ENCODE measurements at places on chromosomes 5 and 9. TPM values are rescaled to one million over a fixed set of nuclear protein-coding genes. Genes with fewer than 3 reads are reported as not detected.
A peak's percentile ranks its signal among the peaks of the same experiment; 100 is the strongest.

- H3K27ac ChIP-seq, result no peak overlapping the region
- no peaks in the 10 kb centered on the region for H3K36me3 ChIP-seq
- H3K4me3 ChIP-seq, result no peak overlapping the region
- no peaks in the 10 kb centered on the region for H3K27me3 ChIP-seq
- no peaks in the 10 kb centered on the region for H3K4me1 ChIP-seq
- no peak for DNase-seq
Observed at GRCh38 chr5:91541696-91542095, 158.6 kb upstream of the ARRDC3 start.

DNA sequence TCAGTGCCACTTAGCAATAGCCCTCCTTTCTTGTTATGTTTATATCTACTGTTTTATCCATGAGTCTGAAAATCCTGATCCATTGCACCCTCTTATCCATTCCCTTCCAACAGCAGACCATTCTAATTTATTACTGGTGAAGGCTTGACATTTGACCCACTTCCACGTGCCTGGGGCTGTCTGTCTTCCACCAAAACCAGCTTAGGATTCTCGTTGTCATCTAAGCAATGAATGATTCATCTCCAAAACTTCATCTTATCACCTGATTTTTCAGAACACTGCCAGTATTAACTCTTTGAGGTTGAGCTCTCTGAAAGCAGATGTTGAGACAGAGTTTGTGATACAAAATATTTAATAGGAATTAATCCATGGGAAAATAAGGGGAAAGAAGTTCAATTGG lies 277.8 kb upstream of the FBXL7 start:
- DNase-seq, result no peak
- H3K27me3 ChIP-seq, result no peaks in the 10 kb centered on the region
- H3K36me3 ChIP-seq, result no peaks in the 10 kb centered on the region
- H3K27ac ChIP-seq, result no peak overlapping the region
- H3K4me1 ChIP-seq, result no peaks in the 10 kb centered on the region
- no peak overlapping the region for H3K4me3 ChIP-seq

GRCh38 chr5:75571547-75571946 lies 39.7 kb upstream of the ANKDD1B start:
- H3K4me3 ChIP-seq, result no peak overlapping the region
- H3K27me3 ChIP-seq, result no peaks in the 10 kb centered on the region
- H3K36me3 ChIP-seq, result peaks cover 9% of the 10 kb centered on the region
- no peak overlapping the region for H3K27ac ChIP-seq
- no peak for DNase-seq
- peaks cover 3% of the 10 kb centered on the region for H3K4me1 ChIP-seq

- DNase-seq, result no peak
- no peaks in the 10 kb centered on the region for H3K27me3 ChIP-seq
- H3K36me3 ChIP-seq, result no peaks in the 10 kb centered on the region
- no peak overlapping the region for H3K27ac ChIP-seq
- H3K4me1 ChIP-seq, result no peaks in the 10 kb centered on the region
- H3K4me3 ChIP-seq, result no peak overlapping the region
Observed at GRCh38 chr5:107286447-107287098, 384.2 kb downstream of the EFNA5 start.

DNA sequence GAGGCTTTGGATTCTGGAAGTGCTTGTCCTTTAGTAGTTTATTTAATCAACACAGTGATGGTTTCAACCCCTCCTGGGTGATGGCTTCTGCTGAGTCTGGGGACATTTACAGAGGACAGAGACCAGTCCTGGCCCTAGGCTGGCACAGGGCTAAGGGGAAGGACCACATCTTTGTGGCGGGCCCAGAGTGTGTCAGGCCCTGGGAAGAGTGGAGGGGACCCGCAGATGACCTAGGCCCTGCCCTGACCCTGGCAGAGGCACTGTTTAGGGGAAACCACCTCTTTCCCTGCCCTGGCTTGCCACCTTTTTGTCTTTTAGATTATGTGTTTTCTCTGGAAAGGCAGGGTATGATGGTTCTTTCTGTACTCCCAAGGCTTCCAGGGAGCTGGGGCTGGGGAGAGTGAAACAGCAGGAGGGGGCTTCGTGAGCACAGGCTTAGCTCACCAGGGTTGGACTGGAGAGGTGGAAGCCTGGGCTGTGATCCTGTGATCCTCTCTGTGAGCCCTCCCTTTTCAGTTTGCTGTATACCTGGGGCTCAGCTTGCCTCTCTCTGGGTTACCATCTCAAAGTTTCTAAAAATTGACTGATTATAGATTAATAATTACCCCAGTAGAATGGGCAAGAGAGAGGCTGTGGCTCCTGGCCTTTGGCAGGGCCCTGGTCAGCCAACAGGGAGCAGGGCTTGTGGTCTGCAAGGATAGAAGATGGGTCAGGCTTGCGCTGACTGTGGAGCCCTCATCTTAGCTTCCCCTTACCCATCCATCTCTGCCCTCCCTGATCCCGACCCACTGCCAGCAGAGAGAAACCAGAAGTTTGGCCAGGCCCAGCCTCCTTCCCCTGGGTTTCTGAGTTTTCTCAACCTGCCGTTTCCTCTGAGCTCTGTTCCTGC lies 1.7 kb upstream of the SYNPO start:
- no peak for DNase-seq
- no peaks in the 10 kb centered on the region for H3K27me3 ChIP-seq
- peak overlapping the region; percentile 89 for H3K27ac ChIP-seq
- H3K4me1 ChIP-seq, result peaks cover 89% of the 10 kb centered on the region

- H3K36me3 ChIP-seq, result no peaks in the 10 kb centered on the region
- H3K4me3 ChIP-seq, result no peak overlapping the region
- peak; percentile 36 for DNase-seq
Observed at GRCh38 chr5:36724467-36725332, 118.3 kb downstream of the SLC1A3 start.

GRCh38 chr9:36063804-36064447 lies 27.2 kb downstream of the RECK start:
- DNase-seq, result no peak
- H3K4me3 ChIP-seq, result no peak overlapping the region
- no peaks in the 10 kb centered on the region for H3K4me1 ChIP-seq
- H3K27ac ChIP-seq, result no peak overlapping the region
- H3K36me3 ChIP-seq, result peaks cover 25% of the 10 kb centered on the region

- H3K4me1 ChIP-seq, result no peaks in the 10 kb centered on the region
- DNase-seq, result no peak
- H3K27ac ChIP-seq, result no peak overlapping the region
- no peak overlapping the region for H3K4me3 ChIP-seq
- peaks cover 41% of the 10 kb centered on the region for H3K36me3 ChIP-seq
- H3K27me3 ChIP-seq, result no peaks in the 10 kb centered on the region
Observed at GRCh38 chr5:77449981-77450380, 42.1 kb downstream of the WDR41 start.

DNA sequence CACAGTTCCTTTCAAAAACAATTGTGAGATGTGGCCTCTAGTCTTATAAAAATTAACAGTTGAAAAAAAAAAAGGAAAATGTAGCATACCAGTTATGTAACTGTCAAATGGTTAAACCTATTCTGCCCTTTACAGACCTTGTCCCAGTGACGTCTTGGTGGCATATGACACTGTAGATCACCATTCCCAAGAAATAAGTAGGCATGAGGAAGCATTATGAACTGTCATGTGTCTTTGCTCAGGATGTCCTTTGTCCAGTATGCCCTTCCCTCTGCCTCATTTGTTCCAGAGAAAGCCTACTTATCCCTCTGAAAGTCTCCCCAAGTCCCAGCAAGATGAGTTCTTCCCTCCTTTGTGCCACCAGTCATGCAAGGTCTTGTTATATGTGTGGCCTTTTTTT lies 63.2 kb downstream of the PAM start:
- H3K4me1 ChIP-seq, result peaks cover 19% of the 10 kb centered on the region
- H3K36me3 ChIP-seq, result no peaks in the 10 kb centered on the region
- H3K27ac ChIP-seq, result no peak overlapping the region
- H3K4me3 ChIP-seq, result no peak overlapping the region
- DNase-seq, result no peak
- H3K27me3 ChIP-seq, result no peaks in the 10 kb centered on the region

Gene FOXD4L3
- total RNA-seq, result not detected

Gene PCDH1
- 79.1 TPM for total RNA-seq

Gene SLC6A3
- not detected for total RNA-seq

Gene SLC36A3
- not detected for total RNA-seq

Data from stomach (tissue), 19 donors.